Thyroid gland (tissue), 4 donors: ENCODE measurements at places on chromosomes 11 and 22. TPM values are rescaled to one million over a fixed set of nuclear protein-coding genes. Genes with fewer than 3 reads are reported as not detected.

The MS4A4E gene
- not detected for total RNA-seq

DNA sequence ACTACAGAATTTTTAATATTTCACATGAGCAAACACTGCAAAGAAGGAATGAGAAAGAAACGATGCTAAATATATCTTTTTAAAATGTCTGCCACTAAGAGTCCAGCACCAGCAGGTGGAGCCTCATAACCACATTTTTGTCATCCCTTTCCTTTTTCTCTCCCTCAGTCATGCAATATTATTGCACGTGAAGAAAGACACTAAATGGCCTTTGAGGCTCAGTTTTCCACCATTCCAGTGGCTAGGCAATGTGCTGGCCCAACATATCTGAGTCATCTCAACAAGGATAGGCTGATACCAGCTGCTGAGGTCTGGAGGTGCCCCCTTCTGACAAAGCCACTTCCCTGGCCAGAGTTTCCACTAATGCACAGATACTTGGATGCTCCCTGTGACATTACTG lies 1.8 kb downstream of the ALKBH8 start:
- H3K4me1 ChIP-seq: peaks cover 12% of the 10 kb centered on the region
- DNase-seq: peak; percentile 21
- no peaks in the 10 kb centered on the region for H3K27me3 ChIP-seq

GRCh38 chr11:92253945-92254344 lies 29.3 kb downstream of the FAT3 start:
- H3K36me3 ChIP-seq: no peaks in the 10 kb centered on the region
- no peaks in the 10 kb centered on the region for H3K27me3 ChIP-seq
- DNase-seq: no peak
- no peaks in the 10 kb centered on the region for H3K4me1 ChIP-seq
- no peak overlapping the region for H3K27ac ChIP-seq

GRCh38 chr11:115929618-115930129 lies 425.5 kb upstream of the CADM1 start:
- H3K4me1 ChIP-seq: no peaks in the 10 kb centered on the region
- no peaks in the 10 kb centered on the region for H3K36me3 ChIP-seq
- H3K4me3 ChIP-seq: no peak overlapping the region
- H3K27me3 ChIP-seq: no peaks in the 10 kb centered on the region
- H3K27ac ChIP-seq: no peak overlapping the region

DNA sequence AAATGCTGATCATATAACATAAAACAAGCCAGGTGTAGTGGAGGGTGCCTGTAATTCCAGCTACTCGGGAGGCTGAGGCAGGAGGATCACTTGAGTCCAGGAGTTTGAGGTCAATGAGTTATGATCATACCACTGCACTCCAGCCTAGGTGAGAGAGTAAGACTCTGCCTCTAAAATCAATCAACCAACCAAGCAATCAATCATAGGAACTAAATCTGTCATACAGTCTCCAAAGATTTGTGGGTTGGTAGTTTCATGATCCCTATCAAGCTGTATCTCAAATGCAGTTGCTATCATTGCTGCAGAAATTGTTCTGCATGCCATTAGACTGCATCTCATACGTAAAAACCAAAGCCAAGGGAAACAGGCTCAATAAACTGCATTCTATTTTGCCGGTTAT lies 33.1 kb downstream of the NARS2 start:
- H3K4me1 ChIP-seq: peaks cover 4% of the 10 kb centered on the region
- no peak for DNase-seq
- no peak overlapping the region for H3K27ac ChIP-seq
- no peaks in the 10 kb centered on the region for H3K36me3 ChIP-seq

- H3K4me3 ChIP-seq: no peak overlapping the region
- no peaks in the 10 kb centered on the region for H3K27me3 ChIP-seq
- no peaks in the 10 kb centered on the region for H3K36me3 ChIP-seq
- H3K4me1 ChIP-seq: peaks cover 14% of the 10 kb centered on the region
- peak; percentile 86 for DNase-seq
- H3K27ac ChIP-seq: peak overlapping the region; percentile 7
These were observed 21.5 kb downstream of the OTUB1 start for GRCh38 chr11:64007629-64008282.

DNA sequence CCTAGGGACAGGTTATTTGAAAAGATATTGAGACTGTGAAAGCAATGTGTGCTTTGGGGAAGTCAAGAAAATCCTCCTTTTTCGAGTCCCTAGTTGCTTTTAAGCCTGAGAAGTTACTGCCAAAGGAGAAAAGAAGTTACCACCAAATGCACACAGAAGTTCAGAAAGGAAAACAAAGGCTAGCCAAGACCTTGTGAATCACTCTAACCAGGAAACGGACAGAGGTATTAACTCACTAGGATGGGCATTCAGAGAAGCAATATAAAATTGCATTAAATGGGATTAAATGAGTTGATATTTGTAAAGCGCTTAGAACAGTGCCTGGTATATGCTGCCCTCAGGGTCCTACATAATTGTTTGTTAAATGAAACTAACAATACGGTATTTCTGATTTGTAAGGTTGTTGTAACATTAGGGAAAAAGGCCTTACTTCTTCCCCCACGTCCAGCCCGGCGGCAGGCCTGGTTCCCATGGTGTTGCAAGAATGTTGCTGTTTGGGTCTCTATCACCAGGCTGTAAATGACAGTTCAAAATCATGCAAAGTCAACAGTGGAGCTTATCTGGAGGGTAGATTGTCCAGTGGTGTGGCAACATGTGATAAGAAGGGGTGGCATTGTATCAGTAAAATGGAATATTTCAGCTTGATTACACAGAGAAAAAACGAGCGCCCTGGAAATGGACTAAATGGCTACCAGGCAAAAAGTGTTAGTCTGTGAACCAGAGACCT lies 7.1 kb downstream of the TMA7B start:
- DNase-seq: no peak
- no peaks in the 10 kb centered on the region for H3K27me3 ChIP-seq
- no peaks in the 10 kb centered on the region for H3K4me1 ChIP-seq
- H3K4me3 ChIP-seq: no peak overlapping the region
- H3K27ac ChIP-seq: no peak overlapping the region

GRCh38 chr11:44694443-44694842 lies 32.3 kb upstream of the TSPAN18 start:
- no peak for DNase-seq
- H3K36me3 ChIP-seq: no peaks in the 10 kb centered on the region
- H3K27me3 ChIP-seq: no peaks in the 10 kb centered on the region

GRCh38 chr22:48653306-48653705 lies 1174.4 kb downstream of the BRD1 start:
- no peaks in the 10 kb centered on the region for H3K36me3 ChIP-seq
- H3K27ac ChIP-seq: no peak overlapping the region
- H3K27me3 ChIP-seq: no peaks in the 10 kb centered on the region
- no peak for DNase-seq
- H3K4me1 ChIP-seq: no peaks in the 10 kb centered on the region

The BIRC3 gene
- 6.0 TPM for total RNA-seq

DNA sequence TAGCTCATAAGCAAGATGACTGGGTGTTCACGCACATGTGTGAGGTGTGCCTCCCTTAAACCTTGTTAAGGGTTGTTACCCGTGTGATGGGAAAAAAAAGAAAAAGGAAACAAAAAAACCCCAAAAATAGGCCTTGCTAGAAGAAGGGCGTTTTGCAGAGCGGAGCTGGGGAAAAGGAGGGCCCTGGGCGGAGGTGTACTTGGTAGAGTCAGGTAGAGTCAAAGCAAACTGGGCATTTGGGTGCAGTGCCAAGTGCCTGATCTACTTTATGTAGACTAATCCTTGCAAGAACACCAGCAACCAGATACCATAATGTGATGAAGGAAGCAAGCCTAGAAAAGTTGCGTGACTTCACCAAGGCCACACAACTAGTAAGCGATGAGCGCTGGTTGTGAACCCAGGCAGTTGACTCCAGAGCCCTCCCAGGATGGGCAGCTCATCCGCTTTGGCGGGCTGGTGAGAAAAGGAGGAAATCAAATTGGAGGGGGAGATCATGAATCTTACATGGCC lies 1.2 kb upstream of the TIRAP start:
- no peak overlapping the region for H3K4me3 ChIP-seq
- no peaks in the 10 kb centered on the region for H3K36me3 ChIP-seq
- peaks cover 10% of the 10 kb centered on the region for H3K4me1 ChIP-seq
- no peaks in the 10 kb centered on the region for H3K27me3 ChIP-seq
- peak overlapping the region; percentile 77 for H3K27ac ChIP-seq

DNA sequence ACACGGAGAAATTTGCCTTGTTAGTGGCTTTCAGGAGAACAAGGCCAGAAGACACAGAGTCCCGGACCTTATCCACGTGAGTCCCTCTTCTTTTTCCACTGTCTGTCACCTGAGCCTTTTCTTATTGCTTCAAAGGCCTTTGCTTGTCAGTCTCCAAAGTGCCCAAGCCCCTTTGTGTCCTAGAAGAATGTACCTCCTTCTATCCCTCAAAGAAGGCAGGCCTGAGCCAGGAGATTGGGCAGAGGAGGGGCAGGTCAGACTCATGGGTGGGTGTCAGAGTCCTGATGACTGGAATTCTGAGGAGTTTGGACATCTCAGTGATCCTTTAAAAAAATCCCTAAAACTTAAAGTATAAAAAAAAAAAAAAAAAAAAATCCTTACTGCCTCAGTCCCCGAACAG lies 299.6 kb upstream of the NCAM1 start:
- no peak overlapping the region for H3K4me3 ChIP-seq
- H3K36me3 ChIP-seq: no peaks in the 10 kb centered on the region
- no peak overlapping the region for H3K27ac ChIP-seq
- no peaks in the 10 kb centered on the region for H3K27me3 ChIP-seq
- H3K4me1 ChIP-seq: no peaks in the 10 kb centered on the region
- DNase-seq: no peak

DNA sequence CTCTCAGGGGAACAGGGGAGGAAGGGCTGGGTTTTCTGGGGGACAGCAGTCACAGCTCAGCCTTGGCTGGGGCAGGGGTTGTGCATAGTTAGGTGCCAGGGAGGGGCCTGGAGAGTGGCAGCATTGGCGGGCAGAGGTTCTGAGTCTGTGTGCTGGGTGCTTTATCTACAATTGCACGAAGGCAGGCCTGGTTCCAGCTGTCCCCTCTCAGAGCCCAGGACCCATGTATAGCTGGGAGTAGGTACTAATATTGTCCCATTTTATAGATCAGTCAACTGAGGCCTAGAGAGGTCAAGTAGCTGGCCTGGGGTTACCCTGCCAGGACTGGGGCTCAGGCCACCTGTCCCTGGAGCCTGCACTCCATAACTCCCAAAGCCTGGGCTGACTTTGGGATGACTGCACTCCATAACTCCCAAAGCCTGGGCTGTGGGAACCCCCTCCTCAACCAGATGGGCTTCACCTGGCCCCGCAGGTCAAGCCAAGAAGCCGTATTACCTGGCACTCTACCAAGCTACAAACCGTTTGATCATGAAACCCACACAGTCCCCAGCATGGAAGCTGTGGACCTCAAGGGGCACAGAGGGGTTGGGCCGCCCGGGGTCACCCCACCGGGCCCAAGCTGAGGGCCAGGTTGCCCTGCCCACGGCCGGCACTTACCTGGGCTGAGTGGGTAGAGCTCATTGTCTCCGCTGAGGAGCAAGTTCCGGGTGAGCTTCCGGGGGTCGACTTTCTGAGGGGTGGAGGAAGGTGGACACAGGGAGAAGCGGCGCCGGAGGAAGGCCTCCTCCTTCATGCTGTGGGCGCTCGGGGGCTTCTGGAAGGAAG lies 36.5 kb downstream of the OSBPL5 start:
- H3K27me3 ChIP-seq: no peaks in the 10 kb centered on the region
- H3K36me3 ChIP-seq: no peaks in the 10 kb centered on the region
- H3K4me3 ChIP-seq: no peak overlapping the region
- DNase-seq: no peak
- no peak overlapping the region for H3K27ac ChIP-seq

The USP2 gene
- total RNA-seq: 2.0 TPM

GRCh38 chr11:62933750-62934495 lies 12.8 kb upstream of the CHRM1 start:
- no peaks in the 10 kb centered on the region for H3K27me3 ChIP-seq
- DNase-seq: no peak
- H3K36me3 ChIP-seq: no peaks in the 10 kb centered on the region
- H3K4me3 ChIP-seq: no peak overlapping the region

GRCh38 chr11:58495906-58496305 lies 12.0 kb downstream of the OR5B21 start:
- H3K4me3 ChIP-seq: no peak overlapping the region
- DNase-seq: no peak
- H3K27me3 ChIP-seq: no peaks in the 10 kb centered on the region
- no peaks in the 10 kb centered on the region for H3K36me3 ChIP-seq
- no peaks in the 10 kb centered on the region for H3K4me1 ChIP-seq
- no peak overlapping the region for H3K27ac ChIP-seq

DNA sequence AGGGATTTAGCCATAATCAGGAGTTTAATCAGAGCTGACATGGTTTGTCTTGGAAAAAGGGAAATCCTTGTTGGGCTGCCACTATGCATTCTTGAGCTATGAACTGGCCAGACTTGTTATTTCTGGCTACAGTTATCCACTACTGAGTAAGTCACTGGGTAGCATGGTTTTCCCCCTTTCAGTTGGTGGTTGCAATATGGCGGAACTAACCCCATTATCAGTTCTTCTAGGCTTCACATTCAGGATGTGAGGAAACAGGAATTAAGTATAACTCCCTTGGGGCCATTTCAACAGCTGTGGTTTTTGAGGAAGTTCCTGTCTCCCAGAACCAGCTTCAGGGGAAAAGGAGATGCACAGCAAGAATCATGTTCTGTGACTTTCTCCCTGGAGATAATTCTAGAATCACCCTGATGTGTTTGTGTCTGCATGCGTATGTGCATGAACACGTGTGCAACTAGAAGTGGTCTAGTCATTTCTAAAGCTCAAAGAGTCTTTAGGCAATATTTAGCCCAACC lies 103.0 kb upstream of the CD44 start:
- H3K27ac ChIP-seq: no peak overlapping the region
- no peaks in the 10 kb centered on the region for H3K27me3 ChIP-seq
- H3K36me3 ChIP-seq: no peaks in the 10 kb centered on the region
- no peak overlapping the region for H3K4me3 ChIP-seq
- DNase-seq: no peak

The A4GALT gene
- 23.9 TPM for total RNA-seq

- no peaks in the 10 kb centered on the region for H3K27me3 ChIP-seq
- DNase-seq: no peak
These were observed 37.3 kb upstream of the XBP1 start for GRCh38 chr22:28837640-28838039.

The FOXRED2 gene
- total RNA-seq: 8.2 TPM

The KCNJ1 gene
- not detected for total RNA-seq

GRCh38 chr11:117547946-117548345 lies 220.3 kb downstream of the CEP164 start:
- H3K27ac ChIP-seq: no peak overlapping the region
- no peak overlapping the region for H3K4me3 ChIP-seq
- H3K27me3 ChIP-seq: no peaks in the 10 kb centered on the region
- H3K4me1 ChIP-seq: no peaks in the 10 kb centered on the region

- DNase-seq: peak; percentile 48
- peaks cover 11% of the 10 kb centered on the region for H3K36me3 ChIP-seq
- no peaks in the 10 kb centered on the region for H3K27me3 ChIP-seq
- no peaks in the 10 kb centered on the region for H3K4me1 ChIP-seq
- H3K4me3 ChIP-seq: no peak overlapping the region
These were observed 55.3 kb downstream of the TRMU start for GRCh38 chr22:46390652-46391301.

The ADM2 gene
- total RNA-seq: 23.5 TPM
